ENCODE measurements at places on chromosomes 2 and 18. TPM values are rescaled to one million over a fixed set of nuclear protein-coding genes. Genes with fewer than 3 reads are reported as not detected.

Gene TBC1D8
- total RNA-seq = 23.4 TPM

DNA sequence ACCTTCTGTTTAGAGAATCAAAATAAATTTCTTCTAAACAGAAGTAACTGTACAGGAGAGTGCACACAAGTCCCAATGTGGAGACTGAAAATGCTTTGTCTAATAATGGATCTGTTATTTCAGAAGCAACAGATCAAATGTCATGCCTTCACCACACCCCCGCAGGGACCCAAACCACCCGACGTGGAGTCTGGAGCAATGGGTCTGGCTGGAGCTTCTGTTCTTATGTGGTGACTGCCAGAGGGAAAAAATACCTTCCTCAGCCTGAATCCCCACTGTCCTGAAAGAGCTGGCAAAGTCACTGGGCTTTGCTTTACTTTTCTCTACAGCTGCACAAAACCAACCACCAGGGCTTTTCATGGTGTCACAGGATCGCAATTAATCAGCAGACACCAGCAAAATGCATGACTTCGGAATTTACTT is 119.0 kb upstream of the ZFP36L2 start:
- peak; percentile 87 for DNase-seq

GRCh38 chr18:74013955-74014354 is 133.7 kb downstream of the FBXO15 start:
- peak; percentile 92 for DNase-seq

GRCh38 chr2:19434413-19434812 is 76.0 kb upstream of the OSR1 start:
- no peak for DNase-seq

DNA sequence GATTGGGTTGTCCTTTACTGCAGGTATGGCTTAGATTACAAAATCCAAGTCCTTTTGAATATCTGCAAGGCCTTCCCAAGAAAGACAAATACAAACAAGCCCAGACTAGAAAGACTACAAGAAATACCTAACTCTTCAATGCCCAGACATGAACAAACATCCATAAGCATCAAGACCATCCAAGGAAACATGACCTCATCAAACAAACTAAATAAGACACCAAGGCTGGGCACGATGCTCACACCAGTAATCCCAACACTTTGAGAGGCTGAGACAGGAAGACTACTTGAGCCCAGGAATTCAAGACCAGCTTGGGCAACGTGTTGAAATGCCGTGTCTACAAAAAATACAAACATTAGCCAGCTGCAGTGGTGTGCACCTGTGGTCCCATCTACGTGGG is 31.7 kb downstream of the MAP4K3 start:
- DNase-seq = no peak

All from esophagus muscularis mucosa (tissue), 4 donors.